ENCODE measurements at places on chromosomes 5 and 9.

DNA sequence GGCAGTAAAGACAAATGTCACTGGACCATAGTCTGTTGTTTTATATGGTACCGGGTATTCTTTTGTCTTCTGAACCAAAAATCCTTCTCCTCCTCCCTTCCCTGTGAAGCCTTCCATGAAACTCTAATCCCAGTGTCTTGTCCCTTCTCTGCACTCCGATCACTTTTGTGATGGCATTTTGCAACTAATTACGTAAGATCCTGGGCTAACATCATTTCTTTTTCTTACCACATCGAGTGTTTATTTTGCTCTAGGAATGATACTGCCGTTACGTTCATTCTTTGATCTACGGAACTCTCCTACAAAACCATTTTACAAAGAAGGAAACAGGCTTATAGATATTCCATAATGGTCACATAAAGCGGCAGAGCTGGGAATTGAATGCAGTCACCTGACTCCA lies 33.7 kb downstream of the SNX18 start:
- no peak for DNase-seq

- no peak for DNase-seq
Observed at GRCh38 chr5:5676218-5676617, 253.7 kb downstream of the ICE1 start.

DNA sequence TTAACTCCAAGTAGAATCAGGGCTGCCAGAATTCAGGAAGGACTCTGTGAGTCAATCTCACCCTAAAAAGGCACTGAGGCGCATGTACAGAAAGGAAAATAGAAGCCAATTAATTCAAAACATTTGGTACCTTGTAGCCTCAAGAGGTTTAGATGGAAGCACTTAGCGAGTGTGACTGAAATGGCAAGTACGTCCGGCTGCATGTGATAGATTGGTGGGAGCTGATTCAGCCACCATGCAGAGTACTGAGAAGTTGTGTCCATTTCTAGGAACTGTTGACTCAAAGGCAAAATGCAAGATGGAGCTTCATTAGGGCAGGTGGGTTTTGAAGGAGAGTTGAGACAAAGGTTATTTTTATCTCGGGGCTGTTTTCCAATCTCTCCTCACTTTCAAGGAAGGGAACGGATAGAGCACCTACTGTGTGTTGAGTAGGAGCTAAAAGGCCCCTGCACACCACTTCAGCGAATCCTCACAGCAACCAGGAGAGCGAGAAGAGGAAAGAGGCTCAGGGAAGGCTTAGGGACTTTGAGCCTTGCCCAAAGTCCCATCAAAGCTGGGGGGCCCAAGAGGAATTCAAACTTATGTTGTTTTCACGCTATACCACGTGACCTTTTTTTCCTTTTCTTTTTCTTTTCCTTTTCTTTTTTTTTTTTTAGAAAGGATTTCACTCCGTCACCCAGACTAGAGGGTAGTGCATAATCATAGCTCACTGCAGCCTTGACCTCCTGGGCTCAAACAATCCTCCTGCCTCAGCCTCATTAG lies 34.6 kb upstream of the CPEB4 start:
- DNase-seq, result no peak

GRCh38 chr9:70324963-70325362 lies 66.2 kb downstream of the SMC5 start:
- DNase-seq, result no peak

DNA sequence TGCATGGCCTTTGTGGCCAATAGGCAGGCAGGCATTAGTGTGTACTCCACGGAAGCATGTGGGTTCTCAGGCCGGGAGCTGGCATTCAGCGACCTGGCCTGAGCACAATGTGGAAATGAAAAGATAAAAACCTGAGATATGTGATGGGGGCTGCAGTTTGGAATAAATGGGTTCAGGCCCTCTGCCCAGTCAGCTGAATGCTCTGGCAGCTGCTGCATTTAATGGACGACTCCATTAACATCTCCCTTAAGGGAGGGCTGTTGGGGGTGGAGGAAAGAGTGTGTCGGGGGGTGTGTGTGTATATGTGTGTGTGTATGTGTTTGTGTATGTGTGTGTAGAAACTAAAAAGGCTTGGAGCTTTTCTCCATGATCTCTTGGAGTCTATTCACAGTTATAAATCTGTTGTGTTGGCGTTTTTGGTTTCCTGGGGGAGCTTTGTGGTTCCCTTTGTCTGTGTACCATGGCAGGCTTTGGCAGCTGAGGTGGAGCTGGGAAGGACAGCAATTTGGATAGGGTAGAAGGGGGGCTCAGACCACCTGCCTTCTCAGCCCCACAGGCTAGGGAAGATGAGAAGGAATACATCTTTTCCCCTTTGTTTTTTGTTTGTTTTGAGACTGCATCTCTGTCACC lies 27.3 kb upstream of the HSPA9 start:
- DNase-seq, result no peak

- no peak for DNase-seq
Observed at GRCh38 chr9:114475412-114476135, 29.7 kb downstream of the WHRN start.

DNA sequence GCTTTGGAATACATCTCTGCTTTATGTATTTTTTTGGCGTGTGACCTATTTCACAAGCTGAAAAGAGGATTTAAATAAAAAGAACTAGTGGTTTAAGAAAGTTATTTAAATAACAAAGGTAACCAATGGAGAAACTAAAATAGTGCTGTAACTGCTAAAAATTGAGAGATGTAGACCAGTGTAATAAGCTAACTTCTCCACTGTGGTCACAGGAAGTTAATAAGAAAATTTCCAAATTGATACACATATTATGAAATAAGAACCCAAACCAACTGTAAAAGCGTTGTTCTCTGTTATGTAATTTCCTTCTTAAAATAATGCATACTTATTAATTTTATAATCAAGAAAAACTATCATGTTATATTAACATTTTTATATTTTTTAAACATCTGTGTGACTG lies 29.1 kb upstream of the ZFAND5 start:
- DNase-seq, result no peak

DNA sequence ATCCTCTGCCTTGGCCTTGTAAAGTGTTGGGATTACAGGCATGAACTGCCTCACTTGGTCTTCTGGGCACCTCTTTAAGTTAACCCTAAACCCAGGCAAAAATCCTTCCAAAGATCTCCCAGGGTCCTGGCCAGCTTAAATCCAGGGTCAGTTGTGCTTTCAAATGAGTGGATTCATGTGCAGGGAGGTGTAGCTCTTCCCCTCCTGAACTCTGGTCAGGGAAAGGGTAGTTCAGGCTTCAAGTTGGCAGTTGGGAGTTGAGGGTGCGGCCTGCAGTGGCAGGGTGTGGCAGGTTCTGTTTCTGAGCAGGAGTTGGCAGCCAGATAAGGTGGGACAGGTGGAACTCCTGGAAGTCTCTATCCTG lies 3.6 kb downstream of the HNRNPAB start:
- DNase-seq, result peak; percentile 53

- no peak for DNase-seq
Observed at GRCh38 chr5:31469886-31470285, 62.0 kb downstream of the DROSHA start.

DNA sequence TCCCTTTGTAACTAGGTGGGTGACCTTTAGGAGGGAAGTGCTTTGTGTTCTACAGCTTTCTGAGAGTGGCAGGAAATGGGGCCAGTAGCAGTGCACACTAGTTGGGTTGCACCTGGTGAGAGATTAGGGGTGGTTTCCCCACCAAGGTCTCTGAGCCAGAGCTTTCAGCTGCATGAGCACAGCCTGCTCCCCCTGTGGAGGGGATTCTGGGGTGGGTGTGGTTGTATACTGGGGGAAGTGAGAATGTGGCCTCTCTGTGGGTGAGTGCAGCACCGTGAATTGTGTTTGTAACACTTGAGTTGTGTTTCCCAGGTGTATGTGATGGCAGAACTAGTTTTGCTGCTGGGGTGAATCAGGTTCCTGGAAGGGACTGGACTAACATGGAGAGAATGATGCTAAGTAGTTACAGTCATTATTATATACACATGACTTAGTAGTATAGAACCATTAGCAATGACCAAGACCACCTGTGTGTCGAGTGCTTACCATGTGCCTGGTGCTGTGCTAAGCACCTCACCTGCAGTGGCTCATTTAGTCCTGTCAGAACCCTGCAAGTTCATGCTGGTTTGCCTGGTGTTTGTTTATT lies 11.8 kb upstream of the CXXC5 start:
- no peak for DNase-seq

- no peak for DNase-seq
Observed at GRCh38 chr9:71308454-71308853, 187.0 kb upstream of the TRPM3 start.

DNA sequence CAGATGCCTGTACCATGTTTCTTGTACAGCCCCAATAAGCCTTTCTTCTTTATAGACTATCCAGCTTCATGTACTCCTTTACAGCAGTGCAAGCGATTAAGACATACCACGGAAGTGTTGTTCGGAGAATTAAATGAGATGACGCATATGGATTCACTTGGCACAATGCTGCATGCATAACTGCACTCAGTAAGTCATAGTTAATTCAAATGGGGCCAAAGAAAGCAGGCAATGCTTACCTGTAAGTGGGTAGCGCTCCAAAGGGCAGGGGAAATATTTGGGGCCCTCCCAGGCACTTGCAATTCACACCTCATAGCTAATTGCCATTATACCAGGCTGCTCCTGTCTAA lies 7.7 kb upstream of the ADRA1B start:
- no peak for DNase-seq

DNA sequence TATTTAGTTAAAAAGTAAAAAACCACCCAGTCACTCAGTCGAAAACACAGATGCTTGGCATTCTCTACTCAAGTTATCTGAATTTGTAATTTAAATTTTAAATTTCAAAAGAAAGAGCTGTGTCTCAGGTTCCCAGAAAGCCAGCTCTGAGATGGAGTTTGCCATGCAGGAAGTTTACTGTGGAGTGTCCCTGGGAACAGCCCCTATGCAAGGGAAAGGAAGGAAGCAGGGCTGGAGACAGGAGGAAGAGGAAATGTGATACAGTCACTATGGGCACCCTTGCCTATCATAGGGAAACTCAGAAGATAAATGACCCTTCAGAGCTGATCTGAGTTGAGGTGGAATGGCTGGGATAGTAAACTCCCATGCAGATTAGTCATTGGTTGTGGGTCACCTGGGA lies 408.8 kb upstream of the ACTBL2 start:
- DNase-seq, result no peak

DNA sequence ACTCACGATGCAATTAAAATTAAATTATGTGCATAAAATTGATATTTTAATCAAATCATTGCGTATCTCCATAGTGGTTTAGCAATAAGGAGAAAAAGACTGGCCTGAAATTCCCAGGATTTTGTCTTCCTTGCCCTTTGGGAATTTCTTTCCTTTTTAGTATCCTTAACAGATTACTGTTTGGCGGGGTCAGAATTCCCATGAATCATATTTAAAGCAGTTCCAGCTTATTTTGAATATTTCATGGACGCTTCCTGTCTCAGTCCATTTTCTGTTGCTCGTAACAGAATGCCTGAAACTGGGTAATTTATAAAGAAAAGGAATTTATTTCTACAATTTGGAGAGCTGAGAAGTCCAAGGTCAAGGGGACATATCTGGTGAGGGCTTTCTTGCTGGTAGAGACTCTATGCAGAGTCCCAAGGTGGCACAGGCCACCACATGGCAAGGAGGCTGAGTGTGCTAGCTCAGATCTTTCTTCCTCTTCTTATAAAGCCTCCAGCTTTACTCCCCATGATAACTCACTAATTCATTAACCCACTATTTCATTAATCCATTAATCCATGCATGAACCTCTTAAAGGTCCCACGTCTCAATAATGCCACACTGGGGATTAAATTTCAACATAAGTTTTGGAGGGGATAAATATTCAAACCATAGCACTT lies 37.8 kb downstream of the CDH6 start:
- no peak for DNase-seq

- no peak for DNase-seq
Observed at GRCh38 chr9:111348821-111349271, 18.8 kb upstream of the OR2K2 start.

DNA sequence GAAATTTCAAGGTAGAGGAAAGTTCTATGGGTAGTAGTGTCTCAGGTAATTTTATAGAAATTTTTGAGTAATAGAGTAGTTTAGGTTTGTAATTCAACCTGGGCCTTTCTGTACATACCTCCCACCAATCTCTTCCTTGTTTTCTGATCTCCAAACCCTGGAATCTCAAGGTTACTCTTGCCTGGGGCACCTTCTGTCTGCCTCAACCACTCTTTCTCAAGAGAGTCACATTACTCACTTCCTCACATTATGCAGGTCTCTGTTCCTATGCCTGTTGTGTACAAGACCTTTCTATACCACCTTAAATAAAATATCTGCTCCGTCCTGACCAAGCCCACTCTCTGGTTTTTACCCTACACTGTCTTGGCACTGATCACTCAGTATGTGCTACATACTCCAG lies 412.6 kb upstream of the CTNND2 start:
- no peak for DNase-seq

DNA sequence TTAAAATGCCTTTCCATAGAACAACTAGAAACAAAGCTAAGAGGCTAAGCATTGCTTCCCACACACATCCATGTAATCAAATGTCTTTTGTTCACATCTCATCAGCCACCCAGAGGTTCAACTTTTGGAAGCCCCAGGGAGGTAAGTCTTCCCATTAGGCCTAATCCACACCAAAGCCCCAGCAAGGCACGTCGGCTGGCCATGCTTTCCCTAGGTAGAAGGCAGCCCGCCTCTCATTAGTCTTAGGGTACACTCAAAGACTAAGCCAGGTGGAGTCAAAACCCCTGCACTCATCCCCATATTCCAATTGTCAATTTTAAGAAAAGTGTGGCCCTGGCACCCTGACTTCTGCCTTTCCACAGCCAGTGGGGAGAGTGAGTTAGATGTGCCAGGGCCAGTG lies 87.9 kb downstream of the ATPSCKMT start:
- DNase-seq, result no peak

- peak; percentile 79 for DNase-seq
Observed at GRCh38 chr9:77848897-77849296, 182.7 kb downstream of the GNAQ start.

- DNase-seq, result no peak
Observed at GRCh38 chr5:160493806-160494338, 72.2 kb downstream of the PTTG1 start.

DNA sequence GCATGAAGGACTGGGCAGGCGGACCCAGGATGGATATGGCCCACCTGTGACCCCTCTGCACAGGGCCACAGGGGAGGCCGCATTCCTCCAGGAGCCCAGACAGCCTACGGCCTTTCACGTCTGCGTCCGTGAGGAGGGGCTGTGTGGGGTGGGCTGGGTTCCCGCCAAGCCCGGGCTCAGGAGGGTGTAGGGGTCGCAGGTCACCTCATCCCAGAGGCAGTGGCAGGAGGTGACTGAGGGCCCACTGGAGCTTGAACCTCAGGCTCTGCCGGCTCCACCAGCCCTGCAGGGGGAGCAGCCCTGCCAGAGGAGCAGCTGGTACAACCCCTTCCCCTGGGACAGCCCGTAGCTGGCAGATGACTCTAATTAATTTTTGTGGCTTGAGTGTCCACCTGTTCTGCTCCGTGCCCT lies 40.7 kb upstream of the CACNA1B start:
- DNase-seq, result no peak

GRCh38 chr9:116452634-116453033 lies 234.5 kb upstream of the TRIM32 start:
- no peak for DNase-seq
